Mesenchymal stem cell (in vitro differentiated cells and primary cell): ENCODE measurements at places on chromosomes 3 and 15.

GRCh38 chr15:65638681-65639089 lies 16.9 kb downstream of the SLC24A1 start:
- DNase-seq, result peak; percentile 85

DNA sequence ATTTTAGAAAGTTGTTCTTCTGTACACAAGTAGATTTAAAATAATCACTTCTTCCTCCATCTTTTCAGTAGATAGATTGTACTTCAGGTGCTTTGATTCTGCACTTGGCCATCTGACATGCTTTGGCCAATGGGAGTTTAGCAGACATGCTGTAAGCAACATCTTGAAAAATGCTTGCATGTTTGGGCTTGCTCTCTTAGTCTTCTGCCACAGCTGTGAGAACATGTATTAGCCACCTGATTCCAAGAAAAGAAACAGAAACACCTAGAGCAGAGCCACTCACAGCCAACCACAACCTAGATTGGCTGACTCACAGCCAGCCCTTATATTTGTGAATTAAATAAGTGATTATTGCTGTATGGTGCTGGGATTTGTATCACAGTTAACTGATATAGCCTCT lies 70.2 kb upstream of the GADL1 start:
- DNase-seq, result no peak

GRCh38 chr3:194740859-194741491 lies 55.3 kb downstream of the FAM43A start:
- DNase-seq, result peak; percentile 81

DNA sequence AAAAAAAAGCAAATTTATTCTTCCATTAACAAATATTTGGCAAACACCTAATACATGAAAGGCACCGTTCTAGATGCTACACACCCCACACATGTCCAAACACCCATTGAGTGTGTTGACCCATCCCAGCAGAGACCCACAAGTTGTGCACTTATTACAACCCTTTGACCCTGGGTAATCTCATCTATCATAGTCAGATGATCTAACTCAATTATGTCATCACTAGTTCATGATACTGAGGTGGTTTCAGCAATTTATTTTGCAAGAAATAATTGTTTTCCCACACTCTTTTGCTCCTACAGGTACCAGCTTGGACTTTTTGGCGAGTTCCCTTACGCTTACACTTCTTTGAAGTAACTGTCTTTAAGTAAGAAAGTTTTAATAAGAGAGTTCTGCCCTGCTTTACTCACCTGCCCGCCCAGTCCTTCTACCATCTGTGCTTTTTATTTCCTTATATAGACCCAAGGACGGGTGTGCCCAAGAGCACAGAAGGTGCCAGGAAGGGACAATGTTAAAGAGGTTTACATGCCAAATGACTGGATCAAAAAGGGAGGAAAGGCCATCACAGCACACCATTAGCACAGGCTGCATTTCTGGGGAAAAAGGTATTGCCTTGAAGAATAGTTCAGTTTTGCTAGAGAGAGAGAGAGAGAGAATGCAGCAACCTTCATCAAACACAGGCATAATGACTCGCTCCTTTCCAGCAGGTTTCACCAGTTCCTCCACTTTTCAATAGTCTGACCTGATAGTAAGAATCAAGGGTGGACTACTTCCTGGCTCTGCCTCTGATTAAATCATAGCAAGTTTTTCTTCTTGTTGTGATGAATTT lies 54.5 kb upstream of the ATP11B start:
- DNase-seq, result no peak

- peak; percentile 79 for DNase-seq
Measured at GRCh38 chr15:68817304-68818065, 3.2 kb downstream of the ANP32A start.

- no peak for DNase-seq
Measured at GRCh38 chr15:80854104-80854503, 74.9 kb downstream of the CEMIP start.

DNA sequence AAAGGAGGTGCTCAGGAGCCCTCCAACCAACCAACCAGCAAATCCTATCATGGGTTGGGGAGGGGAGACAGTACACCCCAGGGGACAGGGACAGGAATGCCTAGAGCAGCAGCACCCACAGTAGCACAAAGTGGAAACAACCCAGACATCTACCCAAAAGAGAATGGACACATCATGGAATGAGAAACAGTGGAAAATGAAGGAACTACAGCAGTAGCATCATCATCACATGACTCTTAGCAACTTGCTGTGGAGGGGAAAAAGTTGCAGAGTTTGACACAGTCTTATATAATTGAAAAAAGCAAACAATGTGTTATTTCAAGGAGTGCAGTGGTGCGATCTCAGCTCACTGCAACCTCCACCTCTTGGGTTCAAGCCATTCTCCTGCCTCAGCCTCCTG lies 11.0 kb downstream of the C3orf22 start:
- DNase-seq, result no peak

- DNase-seq, result no peak
Measured at GRCh38 chr3:178492491-178492890, 43.7 kb upstream of the KCNMB2 start.

- no peak for DNase-seq
Measured at GRCh38 chr3:44339181-44340057, 853 bp downstream of the TCAIM start.

DNA sequence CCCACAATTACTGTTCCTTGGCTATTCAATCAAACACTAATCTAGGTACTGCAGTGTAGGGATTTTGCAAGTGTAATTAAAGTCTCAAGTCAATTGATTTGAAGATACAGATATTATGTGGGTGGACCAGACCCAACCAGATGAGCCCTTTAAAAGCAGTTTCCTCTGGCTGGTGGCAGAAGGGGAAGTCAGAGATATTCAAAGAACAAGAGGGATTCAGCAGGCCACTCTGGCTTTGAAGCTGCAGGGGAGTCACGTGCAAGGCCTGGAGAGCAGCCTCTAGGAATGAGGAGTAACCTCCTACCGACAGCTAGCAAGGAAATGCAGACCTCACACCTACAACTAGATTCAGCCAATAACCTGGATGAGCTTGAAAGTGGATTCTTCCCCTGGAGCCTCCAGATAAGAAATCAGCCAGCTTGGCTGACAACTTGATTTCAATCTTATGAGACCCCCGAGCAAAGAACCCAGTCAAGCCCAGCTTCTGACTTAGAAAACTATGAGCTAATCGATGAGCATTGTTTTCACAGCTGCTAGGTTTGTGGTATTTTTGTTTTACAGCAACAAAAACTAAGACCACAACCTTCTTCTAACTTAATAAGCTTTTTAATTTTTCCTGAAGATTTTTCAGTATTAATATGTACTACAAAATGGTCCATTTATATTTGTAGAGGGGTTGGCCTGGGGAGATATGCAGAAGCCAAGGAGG lies 13.4 kb downstream of the HACD2 start:
- no peak for DNase-seq

GRCh38 chr15:90911302-90911623 lies 8.2 kb downstream of the MAN2A2 start:
- DNase-seq, result no peak

GRCh38 chr15:100049936-100050876 lies 291.6 kb downstream of the ADAMTS17 start:
- DNase-seq, result no peak

- DNase-seq, result peak; percentile 88
Measured at GRCh38 chr15:55552926-55553325, 35.2 kb downstream of the PYGO1 start.

DNA sequence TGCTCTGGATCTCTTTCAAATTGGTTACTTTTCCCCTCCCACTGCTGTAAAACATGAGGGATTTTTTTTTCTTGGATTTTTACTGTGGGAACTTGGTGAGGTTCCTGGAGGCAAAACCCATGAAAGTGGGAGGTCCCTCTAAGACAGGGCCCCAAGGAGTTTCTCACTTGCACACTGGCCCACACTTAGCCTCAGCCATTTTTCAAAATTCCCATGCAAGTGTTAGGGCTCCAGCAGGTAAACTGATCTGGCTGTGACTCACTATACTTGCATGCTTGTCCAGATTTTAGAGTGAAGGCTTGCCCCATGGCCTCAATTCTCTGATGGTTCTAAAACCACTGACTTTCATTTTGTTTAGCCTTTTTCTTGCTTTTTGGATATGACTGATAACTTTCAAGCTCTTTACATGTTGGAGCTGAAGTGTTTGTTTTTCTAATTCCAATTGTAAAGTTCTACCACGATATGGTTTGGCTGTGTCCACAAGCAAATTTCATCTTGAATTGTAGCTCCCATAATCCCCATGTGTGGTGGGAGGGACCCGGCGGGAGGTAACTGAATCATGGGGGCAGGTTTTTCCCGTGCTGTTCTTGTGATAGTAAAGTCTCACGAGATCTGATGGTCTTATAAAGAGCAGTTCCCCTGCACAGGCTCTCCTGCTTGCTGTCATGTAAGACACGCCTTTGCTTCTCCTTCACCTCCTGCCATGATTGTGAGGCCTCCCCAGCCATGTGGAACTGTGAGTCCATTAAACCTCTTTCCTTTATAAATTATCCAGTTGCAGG lies 37.7 kb downstream of the MCCC1 start:
- DNase-seq, result no peak

DNA sequence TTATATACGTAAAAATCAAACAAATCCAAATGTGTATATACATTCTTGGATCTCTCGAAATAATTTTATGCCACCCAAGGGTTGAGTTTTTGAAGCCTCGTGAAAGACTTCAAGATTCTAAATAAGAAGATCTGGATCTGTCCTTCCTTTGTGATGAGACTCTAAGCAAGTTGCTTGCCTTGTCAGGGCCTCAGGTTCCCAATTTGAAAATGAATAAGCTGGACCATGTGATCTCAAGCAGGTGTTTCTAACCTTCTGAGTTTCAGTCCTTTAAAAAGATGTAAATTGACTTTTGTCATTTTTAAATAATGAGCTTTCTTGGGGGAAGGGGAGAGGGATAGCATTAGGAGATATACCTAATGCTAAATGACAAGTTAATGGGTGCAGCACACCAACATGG lies 137.1 kb downstream of the P3H2 start:
- no peak for DNase-seq

DNA sequence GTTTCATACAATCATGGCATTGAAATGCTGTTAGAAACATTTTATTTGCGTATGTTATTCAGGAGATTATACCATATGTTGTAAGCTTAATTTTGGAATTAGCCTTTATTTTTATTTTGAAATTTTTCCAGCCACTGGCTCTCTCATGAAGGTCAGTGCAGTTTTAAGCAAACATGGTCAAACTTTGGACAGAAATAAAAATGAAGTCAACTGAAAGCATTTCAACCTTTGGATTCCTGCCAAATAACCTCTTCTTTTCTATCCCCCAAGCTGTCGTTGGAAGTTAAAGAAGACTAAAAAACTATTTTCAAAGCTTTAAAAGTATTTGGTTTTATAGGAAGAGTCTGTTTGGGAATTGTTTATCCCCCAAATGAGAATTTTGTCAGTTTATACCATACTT lies 846.6 kb downstream of the MCTP2 start:
- DNase-seq, result no peak

- DNase-seq, result no peak
Measured at GRCh38 chr15:38992506-38992905, 427.9 kb upstream of the RASGRP1 start.

- DNase-seq, result no peak
Measured at GRCh38 chr3:162218479-162218878, 721.9 kb downstream of the OTOL1 start.

GRCh38 chr15:53808058-53808706 lies 48.7 kb upstream of the WDR72 start:
- DNase-seq, result peak; percentile 1

DNA sequence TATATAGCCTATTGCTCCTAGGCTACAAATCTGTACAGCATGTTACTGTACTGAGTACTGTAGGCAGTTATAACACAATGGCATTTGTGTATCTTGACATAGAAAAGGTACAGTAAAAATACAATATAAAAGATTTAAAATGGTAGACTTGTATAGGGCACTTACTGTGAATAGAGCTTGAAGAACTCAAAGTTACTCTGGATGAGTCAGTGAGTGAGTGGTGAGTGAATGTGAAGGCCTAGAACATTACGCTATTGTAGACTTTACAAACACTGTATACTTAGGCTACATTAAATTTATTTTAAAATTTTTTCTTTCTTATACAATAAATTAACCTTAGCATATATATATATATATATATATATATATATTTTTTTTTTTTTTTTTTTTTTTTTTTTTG lies 140.0 kb upstream of the UBE2E1 start:
- no peak for DNase-seq

DNA sequence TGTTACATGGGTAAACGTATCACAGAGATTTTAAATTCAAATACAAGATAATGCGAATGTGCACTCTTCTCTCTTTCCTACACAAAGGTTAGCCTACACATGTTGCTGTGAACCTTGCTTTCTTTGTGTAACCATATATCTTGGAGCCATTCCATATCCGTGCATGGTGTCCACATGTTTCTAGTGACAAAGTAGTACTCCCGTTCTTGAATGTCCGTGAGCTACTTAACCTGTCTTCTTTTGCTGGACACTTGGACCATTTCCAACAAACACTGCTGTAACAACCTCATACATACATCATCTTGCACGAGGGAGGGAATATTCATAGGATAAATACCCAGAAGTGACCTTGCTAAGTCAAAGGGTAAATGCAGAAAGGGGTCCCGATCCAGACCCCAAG lies 75.0 kb downstream of the STRIT1 start:
- DNase-seq, result no peak

GRCh38 chr3:38985581-38985980 lies 66.2 kb downstream of the SCN11A start:
- peak; percentile 93 for DNase-seq

DNA sequence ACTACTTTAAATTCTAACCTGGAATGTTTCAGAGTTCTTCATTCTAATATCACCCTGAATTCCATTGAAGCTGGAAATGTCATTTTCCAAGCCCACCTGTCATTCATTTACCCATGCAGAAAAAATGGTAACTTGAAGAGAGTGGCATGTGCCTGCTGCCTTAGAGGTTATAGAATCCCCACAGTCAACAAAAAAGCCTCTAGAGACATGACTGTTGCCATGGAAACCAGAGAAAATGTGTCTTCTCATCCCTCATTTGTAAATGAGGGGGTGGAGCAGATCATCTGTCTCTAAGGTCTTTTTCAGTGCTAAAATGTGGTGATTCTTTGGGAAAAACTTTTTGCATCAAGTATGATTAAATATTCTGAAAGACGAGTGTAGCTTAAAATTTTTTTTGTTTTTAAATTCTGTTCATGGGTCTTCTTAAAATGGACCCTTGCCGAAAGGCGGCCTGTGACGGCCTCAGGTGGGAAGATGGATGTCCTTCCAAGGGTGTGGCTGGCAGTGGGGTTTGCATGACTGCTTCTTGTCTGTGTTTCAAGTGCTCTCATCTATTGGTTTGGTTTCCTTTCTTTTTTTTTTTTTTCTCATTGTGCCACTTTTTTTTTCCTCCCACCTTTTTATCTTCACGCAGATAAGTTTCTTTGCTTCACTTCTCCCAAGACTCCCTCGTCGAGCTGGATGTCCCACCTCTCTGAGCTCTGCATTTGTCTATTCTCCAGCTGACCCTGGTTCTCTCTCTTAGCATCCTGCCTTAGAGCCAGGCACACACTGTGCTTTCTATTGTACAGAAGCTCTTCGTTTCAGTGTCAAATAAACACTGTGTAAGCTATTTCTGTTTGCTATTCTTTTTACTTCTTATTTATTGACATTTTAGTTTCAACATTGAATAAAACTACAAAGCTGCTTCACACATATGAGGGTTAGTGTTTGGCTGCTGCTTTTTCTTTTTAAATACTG lies 23.0 kb downstream of the TPM1 start:
- DNase-seq, result peak; percentile 68

- no peak for DNase-seq
Measured at GRCh38 chr3:11698326-11699082, 54.8 kb upstream of the VGLL4 start.
